ENCODE measurements at places on chromosomes 6 and 20.

DNA sequence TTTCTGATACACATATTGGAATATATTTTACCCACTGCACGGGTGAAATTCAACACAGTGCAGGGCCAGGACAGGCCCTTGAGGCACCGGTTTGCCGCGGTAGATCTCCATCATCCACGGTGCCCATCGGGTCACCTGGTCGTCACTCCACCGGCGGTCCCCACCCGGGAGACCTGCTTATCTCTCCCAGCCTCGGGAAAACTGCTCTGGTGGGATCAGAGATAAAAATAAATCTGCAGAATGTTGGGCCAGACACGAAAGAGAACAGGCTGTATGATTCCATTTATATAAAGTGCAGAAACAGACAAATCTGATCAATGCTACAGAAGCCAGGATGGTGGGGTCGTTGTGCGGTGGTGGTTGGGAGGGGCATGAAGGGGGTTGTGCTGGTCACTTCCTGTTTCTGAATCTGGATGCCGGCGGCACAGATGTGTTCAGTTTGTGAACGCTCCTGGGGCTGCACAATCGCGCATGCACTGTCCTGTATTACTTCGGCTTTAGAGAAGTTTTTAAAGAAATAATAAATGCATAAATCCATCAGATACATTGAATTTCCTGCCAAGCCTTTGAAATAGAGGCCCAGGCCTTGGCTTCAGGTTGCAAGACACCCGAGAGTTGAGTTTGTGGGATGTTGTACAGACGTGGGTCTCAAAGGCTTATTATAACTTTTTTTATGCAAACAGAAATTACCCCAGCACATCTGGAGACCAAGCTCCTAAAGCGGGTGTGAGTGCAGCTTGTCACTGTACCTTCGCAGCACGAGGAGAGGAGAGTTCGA lies 54.3 kb downstream of the ANKRD60 start:
- no peak for DNase-seq

DNA sequence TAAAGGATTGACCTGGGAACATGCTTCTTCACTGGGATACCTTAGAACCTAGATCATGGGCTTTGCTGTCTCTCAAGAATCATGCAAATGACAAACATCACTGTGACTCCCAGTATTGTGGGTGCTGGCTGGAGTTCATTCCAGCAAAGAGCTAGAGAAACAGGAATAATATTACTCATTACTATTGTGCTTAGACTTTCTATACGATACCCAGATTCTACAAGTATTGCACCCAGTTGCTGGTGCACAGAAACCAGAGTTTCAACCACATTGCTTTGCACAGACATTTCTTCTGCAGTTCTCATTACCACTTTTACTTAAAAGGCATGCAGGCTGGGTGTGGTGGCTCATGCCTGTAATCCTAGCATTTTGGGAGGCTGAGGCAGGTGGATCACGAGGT lies 220.4 kb upstream of the ZNF217 start:
- DNase-seq = no peak

DNA sequence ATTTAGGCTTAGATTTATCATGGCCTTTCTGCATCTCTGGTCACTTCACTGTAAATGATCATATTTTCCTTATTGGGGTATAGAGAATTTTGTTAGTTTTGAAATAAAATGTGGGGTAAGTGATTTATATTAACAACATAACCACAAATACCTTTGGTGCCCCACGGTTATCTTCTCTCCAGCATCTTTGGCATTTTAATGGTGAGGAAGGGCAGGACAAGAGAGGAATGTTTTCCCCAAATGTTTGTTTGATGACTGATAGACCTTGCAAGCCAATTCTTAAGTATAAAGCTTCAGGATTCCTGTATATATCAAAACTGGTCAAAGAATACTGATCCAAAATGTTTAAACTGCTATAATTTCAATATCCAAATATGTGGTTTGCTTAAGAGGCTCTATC lies 171.6 kb upstream of the SMLR1 start:
- no peak for DNase-seq

- no peak for DNase-seq
These were observed 46.2 kb upstream of the ADIG start for GRCh38 chr20:38534756-38535155.

DNA sequence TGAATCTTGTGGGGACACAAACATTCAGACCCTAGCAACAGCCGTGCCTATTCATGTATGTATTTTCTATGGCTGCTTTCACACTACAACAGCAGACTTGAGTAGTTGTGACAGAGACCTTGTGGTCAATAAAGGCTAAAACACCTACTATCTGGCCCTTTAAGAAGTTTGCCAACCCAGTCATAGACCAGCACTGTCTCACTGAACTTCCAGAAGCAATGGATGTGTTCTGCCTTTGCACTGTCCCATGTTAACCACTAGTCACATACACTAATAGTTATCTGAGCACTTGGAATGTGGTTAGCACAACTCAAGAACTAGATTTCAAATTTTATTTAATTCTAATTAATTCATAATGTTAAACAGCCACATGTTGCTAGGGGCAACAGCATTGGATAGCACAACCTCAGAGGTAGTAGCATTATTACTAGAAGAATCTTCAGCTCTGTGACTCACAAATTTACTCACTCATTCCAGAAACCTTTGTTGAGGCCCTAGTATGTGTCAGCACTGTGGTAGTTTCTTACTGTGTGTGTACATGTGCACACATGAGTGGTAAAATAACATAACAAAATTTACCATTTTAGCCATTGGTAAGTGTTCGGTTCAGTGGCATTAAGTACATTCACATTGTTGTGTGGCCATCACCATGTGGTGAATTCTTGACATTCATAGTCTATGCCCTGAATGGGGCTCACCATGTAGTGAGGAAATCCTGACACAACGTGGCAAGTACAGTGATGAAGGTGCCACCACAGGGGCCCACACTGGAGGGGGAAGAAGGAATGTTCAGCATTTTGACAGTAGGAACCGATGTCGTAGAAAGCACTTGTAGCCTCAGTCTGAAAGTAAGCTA lies 107.3 kb downstream of the CEP57L1 start:
- no peak for DNase-seq

DNA sequence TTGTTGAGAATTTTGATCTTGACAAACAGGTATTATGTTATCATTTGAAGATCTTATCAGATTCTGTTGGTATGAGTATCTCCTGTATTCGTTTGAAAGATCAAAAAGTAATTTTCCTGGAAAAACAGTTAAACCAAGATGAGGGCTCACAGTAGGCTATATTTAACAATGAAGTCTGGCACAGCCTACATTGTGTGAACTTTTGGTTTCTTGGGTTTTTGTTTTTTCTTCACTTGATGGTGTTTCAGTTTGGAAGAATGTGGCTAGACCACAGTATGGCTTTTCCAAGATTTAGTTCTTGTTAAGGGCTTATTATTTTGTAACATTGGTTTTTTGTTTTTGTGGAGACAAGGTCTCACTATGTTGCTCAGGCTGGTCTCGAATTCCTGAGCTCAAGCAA lies 306.4 kb downstream of the CDKAL1 start:
- no peak for DNase-seq

- DNase-seq = no peak
These were observed 540.1 kb downstream of the MAFB start for GRCh38 chr20:40148886-40149285.

DNA sequence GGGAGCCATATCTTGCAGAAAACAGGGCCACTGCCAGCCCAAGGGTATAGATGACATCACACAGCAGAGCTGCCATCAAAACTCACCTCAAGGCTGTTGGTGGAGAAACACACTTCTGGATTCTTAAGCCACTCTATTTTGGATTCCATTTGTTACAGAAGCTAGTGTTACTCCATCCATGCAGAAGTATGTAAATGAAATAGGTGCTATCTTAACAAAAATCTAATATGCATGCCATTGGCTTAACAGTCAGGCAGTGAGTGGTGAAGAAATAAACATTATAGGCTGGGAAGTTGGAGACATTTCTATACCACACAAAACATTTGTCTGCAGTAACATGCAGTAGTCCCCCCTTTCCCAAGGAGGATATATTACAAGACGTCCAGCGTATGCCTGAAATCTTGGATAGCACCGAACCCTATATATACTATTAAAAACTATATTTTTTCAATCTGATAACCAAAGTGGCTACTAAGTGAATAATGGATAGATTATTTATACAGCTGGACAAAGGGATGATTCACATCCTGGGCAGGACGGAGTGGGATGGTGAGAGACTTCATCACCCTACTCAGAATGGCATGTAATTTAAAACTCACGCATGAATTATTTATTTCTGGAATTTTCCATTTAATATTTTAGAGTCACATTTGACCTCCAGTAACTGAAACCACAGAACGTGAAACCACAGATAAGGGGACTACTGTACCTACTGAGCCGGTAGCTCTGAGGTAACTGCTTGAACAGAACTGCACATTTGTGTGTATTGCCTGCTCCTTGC lies 160.0 kb upstream of the PLN start:
- DNase-seq = no peak

GRCh38 chr6:47447722-47448121 lies 29.9 kb upstream of the CD2AP start:
- DNase-seq = no peak

DNA sequence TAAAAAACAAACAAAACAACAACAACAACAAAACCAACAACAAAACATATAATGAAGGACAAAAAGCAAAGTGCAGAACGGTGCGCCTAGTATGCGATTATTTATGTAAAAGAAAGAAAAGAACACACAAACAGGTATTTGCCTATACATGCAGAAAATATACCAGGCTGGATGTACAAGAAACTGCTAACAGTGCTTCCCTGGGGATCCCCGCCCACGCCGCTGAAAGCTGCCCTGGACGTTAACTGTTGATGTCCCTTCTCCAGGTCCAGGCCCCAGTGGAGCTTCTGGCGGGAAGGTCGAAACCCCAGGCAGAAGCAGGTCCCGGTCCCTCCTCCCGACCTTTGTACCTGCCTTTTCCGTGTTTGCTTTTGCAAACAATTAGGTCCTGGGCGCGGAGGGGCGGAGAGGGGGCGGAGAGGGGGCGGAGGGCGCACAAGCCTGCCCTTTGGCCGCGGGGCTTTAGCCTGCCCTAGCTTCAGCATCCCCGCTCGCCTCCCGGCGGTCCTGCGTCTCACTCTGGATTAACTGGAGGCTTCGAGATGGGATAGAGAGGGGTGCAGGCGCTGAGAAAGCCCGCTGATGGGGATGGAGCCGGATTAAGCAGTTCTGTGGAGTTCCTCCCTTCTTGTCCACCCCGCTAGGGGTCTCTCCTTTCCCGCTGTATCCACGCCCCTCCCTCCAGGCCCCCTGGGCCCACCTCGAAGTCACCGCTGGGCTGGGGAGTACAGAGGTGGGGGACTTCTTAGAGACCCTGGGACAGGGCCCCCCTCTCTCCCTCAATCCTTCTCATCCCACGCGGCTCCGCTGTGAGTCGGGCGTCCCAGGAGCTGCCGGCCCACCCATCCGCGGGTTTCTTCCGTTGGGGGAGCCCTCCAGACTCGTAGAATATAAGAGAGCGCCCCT lies 8.2 kb upstream of the AHCY start:
- DNase-seq = no peak

DNA sequence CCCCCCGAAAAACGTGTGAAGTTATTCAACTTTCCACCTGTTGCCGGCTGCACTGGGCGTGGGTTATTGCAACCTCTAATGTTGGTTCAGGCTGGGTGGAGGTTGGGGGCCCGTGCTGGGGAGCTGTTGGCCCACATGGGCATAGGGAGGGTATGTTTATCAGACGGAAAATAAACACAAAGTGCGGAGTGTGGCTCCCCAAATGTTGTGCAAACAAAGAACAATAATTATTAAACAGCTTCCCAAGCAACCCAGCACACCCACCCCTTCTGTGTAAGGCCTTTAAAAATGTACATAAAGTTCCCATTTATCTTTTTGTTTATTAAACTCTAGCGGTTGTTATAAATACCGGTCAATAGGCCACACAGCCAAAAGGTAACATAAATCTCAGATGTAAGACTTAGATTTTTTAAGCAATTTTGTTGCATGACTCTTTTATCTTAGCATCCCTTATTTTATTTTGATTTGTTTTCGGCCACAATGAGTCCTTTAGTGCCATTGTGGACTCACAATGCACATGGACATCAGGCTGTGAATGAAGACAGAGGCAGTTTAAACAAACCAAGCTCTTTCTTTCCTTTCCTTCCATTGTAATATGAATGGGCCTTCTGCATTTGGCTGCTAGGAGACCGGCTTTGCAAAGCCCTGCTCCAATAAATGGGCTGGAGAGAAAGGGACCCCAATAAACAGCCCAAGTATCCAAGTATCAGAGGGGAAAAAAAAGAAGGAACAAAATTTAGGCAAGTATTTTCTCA lies 6.9 kb upstream of the DLL1 start:
- no peak for DNase-seq

DNA sequence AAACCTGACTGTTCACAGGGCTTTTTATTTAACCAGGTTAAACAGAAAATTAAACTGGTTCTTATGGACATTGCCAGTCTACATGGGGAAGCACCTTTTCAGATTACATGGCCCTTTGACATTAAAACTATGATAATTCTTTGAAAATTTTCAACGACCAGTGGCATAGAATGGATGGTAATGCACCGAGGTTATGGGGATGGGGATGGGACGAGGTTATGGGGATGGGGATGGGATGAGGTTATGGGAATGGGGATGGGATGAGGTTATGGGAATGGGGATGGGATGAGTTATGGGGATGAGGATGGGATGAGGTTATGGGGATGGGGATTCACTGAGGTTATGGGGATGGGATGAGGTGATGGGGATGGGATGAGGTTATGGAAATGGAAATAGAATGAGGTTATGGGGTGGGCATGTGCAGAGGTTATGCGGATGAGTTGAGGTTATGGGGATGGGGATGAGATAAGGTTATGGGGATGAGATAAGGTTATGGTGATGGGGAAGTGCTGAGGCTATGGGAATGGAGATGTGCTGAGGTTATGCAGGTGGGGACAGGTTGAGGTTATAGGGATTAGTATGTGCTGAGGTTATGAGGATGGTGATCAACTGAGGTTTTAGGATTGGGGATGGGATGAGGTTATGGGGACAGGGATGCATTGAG lies 541.9 kb downstream of the CDH26 start:
- DNase-seq = no peak

GRCh38 chr6:14660806-14661579 lies 543.4 kb downstream of the CD83 start:
- DNase-seq = peak; percentile 18

DNA sequence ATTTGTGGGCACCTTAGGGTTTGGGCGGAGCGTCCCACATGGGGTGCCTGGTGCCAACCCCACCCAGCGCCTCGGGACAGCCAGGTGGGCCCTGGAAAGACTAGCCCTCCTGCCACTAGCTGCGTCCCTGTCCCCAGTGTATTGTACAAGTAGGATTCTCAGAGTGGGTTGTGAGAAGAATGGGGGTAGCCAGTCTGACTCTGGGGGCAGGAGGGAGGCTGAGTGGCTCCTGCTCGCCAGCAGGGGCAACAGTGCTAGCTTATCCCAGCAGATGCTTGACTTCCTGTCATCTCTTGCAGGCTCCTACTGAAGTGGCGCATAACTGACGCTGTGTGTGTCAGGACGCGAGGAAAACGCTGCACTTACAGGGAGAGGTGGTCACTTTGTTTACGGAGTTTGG lies 9.3 kb downstream of the PSMA7 start:
- DNase-seq = no peak

Data from stimulated activated CD8-positive, alpha-beta memory T cell treated with anti-CD3 and anti-CD28 coated beads, Interleukin-7, amount 100 ng/mL, for 4 hours (primary cell).